ENCODE measurements at places on chromosomes 1 and 21.
A peak's percentile ranks its signal among the peaks of the same experiment; 100 is the strongest.

DNA sequence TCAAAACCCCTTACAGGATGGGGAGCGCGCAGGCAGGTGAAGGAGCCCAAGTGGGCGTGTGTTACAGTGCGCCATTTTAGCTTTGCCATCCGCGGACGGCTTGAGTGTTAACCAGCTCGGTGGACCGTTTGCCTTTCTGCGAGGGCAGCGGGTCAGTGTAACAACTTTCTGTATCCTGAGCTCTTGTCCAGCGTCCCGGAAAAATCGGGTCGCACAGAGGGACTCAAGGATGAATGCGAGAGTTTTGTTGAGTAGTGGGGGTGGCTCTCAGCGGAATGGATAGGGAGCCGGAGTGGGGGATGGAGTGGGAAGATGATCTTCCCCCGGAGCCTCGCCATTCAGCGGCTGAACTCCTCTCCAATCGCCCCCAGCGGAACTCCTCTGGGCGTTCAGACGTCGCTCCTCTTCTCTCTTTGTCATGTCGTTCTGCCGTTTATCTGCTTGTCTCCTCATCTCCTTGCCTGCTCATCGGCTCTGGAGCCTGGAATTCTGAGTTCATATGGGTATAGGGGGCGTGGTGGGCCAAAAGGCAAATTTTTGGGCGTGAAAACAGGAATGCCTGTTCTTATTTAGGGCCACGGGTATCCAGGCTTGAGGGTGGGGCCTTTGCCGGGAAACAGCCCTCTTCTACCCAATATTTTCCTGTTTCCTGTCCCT lies 295.4 kb downstream of the CTH start:
- DNase-seq = peak; percentile 48

DNA sequence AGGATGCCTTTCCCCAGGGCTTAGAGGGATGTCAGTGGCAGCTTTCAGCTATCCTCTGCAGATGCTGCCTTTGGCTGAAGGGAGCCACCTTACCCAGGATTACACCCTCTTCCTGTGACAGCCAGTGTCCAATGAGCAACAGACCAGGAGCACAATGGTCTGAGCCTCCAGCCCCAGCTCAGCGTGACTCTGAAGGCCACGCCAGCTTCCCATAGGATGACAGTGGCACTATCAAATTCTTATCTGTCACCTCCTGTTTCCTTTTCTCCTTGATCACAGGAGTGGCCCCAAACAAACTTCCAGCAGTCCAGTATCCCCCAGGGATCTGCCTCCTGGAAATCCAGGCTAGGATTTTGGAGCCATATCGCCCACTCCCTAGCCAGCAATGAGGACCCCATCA lies 226.9 kb downstream of the SETD4 start:
- DNase-seq = no peak

DNA sequence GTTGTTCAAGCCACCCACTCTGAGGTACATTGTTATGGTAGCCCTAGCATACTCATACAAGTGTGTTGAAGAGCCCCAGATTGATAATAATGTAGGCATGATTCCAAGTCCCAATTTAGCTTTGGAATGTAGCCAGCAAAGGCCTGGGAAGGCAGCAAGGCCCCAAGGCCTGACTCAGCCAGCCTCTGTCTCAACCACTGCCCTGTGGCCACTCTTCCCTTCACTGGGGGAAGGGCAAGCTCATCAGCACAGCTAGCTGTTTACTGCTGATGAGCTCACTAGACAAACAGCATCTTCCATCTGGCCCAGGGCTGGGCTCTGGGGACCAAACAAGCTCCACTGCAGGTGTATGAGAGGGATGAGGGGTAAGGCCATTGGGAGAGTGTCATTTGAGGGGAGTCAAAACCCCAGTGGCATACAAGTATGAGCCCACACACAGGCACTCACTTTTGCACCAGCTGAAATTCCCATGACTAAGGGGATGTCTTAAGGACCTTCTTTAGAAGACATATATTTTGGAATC lies 2.2 kb upstream of the IRF6 start:
- DNase-seq = no peak

- no peak for DNase-seq
Observed at GRCh38 chr1:162721471-162721870, 69.0 kb upstream of the HSD17B7 start.

DNA sequence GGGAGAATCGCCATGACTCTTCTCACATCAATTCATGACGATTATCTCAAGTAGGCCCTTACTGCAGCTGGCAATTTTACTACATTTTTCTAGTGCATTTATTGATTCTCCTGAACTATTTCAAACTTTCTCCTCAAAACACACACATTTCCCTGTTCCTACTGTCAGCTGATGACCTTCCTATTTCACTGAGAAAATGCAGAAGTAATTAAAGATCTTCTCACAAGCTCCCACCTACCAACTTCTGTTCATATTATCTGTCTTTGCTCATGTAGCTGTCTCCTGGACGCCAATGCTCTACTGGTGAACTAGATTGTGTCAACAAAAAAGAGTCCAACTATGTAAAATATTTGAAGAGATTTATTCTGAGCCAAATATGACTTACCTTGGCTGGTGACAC lies 36.4 kb upstream of the FASLG start:
- DNase-seq = no peak

- no peak for DNase-seq
Observed at GRCh38 chr1:172720339-172720738, 61.4 kb downstream of the FASLG start.

DNA sequence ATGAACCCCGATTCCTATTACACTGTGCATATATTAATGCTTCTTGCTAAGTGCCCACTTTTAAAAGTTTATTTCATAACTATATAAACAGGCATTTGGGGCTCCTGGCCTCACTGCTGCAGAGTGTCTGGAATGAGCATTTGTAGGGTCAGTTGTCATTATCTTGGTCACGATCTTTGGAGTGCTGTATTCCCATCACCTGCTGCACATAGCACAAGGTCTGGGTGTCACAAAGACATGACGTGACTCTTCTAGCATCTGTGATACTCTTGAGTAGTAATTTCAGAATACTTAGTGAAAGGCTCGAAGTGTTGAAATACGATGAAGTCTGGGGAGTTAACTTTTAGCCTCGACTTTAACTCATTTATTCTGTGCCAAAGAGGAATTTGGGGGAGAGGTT lies 186.4 kb downstream of the FMN2 start:
- no peak for DNase-seq

DNA sequence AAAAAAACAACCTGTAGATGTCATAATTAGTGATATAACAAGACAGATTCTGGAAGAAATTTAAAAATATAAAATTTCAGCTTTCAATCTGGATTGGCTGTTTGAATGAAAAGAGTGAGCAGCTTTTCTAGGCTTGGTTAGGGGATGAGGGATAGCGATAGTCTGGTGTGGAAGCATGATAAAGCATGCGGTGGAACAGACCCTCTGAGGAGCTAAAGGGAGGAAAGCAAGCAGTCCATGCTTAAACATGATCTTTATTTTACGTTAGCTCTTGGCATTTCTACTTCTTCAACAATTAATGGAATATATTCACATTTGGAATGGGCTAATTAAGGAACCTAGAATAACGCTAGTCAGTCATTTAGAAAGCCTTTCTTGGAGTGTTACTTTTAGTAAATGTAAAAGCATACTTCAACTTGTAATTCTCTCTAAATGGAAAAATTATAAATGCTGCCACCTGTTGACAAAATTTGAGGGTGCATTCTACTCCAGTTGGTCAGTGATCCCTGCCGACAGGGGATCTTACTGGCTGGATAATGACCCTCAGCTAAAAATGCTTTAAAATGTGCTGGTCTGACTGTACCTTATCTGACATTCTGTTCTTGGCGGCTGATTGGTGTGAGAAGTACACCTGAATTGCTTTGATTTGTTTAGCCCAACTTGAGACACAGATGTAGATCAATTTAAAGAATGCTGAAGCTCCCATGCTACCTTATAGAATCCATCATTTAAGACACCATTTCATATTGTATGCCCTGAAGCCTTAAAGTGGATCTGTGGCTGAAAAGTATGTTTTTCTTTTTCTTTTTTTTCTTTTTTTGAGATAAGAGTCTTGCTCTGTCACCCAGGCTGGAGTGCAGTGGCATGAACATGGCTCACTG lies 61.2 kb downstream of the AK4 start:
- no peak for DNase-seq

- DNase-seq = no peak
Observed at GRCh38 chr1:214029796-214030195, 42.0 kb downstream of the PROX1 start.

DNA sequence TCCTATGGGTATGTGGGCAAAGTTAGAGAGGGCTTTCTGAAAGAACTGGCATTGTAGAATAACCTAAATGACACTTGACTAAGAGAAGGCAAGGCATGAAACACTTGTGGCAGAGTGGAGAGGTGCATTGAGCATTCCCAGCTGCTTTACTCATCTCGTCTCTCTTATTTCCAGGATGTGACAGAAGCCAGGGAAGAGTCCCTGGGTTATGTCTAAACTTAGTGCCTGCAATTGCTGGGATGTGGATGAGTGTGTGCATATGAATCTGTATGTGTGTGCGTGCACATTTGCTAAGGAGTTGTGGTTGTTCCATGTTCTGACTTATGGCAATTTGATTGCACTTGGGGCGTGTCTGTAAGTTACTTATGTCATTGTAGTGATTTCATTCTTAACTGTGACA lies 1326.5 kb upstream of the B3GALT2 start:
- no peak for DNase-seq

DNA sequence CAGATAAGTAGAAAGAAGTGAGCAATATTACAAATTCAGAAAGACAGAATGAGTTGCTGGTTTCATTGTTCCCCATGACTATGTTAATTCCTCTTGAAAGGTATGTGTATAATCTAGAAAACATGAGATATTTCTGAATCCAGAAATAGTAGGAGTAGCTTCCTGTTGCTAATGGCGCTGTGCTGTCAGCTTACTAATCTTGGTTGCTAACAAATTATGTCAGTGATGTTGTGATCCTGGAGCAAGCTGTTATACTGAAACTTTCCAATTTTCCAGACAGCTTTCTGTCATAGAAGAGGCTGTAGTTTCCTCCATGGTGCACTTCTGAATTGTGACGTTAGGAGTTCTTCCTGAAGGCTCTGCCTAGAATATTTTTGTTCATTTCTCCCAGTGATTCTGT lies 372.3 kb downstream of the USP25 start:
- no peak for DNase-seq

DNA sequence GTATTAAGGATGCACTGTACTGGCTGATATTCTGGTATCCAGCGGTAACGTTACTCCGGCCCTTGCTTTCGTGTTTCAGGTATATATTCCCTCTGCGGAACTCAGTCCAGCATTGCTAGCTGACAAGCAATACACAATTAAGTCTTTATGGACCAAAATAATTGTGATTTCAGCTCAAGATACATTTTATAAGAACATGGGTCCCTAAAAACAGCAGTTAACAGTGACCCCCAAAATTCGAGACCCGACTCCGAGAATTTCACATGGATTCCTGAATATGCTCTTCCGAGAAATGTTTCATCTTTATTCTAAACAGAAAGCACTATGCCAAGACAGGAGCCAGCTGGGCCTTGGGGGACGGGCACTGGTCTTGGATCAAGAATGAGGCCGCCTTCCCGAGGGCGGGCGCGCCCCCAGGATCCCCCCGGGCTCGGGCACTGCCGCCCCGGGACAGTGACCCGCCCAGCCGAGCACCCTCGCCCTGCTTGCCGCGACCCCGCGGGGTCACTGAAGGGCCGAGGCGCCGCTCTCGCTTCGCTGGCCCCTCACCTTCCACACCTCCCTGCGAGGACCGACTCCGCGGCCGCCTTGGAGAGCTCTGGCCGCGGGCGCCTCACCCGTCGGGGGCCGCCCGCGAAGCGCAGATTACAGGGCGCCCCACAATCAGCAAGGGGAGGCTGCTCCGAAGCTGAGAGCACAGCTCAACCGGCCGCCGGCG lies 610 bp downstream of the SCYL3 start:
- DNase-seq = peak; percentile 69

DNA sequence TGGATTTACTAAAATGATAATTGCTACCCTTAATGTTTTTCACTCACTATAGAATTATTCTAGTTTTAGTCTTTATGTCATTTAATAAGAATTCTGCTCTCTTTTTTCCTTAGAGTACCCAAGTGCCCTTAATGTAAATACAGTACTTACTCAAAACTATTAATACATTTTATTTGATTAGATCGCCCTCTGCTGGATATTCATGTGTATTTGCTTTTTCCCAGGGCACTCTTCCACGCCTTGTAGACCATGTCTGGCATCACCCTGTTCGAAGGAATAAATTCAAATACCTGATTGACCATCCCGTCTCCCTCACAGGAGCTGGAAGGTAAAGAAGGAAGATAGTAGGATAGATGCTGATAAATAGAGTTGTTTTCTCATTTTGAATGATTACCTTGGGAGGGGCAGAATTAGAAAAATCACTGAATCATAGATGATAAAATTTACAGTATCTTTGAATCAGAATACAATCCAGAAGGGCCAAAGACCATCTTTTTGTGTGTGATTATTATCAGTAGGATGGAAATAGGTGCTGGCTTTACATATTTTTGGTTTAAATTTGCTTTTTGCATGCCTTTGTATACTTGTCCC lies 4.1 kb downstream of the AXDND1 start:
- DNase-seq = peak; percentile 82

DNA sequence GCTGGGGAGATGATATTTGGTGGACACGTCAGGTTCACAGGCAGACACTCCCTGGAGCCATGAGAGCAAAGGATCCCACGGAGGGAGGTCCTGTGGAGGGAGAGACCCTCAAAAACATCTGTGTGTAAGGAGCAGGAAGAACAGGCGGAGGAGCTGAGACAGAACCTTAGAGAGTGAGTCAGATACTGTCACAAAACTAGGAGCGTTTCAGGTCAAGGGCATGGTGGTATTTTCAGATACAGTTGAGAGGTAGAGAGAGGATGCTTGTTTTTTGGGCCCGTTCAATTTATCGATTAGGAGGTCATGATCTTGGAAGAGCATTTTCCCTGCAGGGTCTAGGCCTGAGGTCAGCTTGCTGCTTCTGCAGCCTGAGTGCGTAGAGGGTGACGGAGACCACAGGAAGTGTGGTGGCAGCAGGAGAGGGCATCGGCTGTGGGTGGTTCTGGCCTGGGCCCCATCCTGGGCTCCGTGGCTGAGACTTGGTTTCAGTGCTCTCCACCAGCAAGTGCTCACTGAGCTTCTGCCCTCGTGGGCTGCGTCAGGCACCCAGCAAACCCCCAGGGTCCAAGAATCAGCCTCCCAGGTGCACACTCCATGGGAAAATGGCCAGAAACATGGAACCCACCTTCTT lies 39.9 kb downstream of the SPSB1 start:
- no peak for DNase-seq

DNA sequence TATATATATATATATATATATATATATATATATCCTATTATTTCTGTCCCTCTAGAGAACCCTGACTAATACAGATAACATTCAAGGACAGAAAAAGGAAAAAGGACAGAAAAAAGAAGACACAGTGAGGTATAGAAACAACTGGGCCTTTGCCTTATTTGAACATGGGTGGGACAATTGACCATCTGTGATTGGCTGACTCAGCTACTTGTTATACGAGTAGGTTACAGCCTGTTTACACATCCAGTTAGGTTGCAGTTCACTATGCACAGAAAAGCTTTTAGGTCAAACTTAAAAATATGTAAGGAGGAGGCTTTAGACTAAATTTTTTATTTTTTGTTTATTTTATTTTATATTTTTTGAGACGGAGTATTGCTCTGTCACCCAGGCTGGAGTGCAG lies 39.8 kb upstream of the RGS8 start:
- DNase-seq = no peak

GRCh38 chr1:224615861-224616755 lies at the start of gene CNIH3:
TSS of gene CNIH3 (plus strand) at chr1:224616317. CDS start at chr1:224617175, 858 bp downstream.
- peak; percentile 90 for DNase-seq

- DNase-seq = no peak
Observed at GRCh38 chr1:37851782-37852210, 7.6 kb downstream of the MTF1 start.

- DNase-seq = no peak
Observed at GRCh38 chr1:185325413-185325812, 8.4 kb upstream of the IVNS1ABP start.
